ENCODE measurements at places on chromosomes 16 and 17. TPM values are rescaled to one million over a fixed set of nuclear protein-coding genes. Genes with fewer than 3 reads are reported as not detected.
A peak's percentile ranks its signal among the peaks of the same experiment; 100 is the strongest.

KRTAP4-6 gene
- not detected for total RNA-seq

ANKRD40CL gene
- total RNA-seq = 0.36 TPM

CDH11 gene
- 1,116 TPM for total RNA-seq

- H3K4me1 ChIP-seq = peaks cover 18% of the 10 kb centered on the region
- H3K4me3 ChIP-seq = no peak overlapping the region
- no peaks in the 10 kb centered on the region for H3K36me3 ChIP-seq
- no peak overlapping the region for H3K27ac ChIP-seq
- DNase-seq = peak; percentile 64
- no peaks in the 10 kb centered on the region for H3K27me3 ChIP-seq
Measured at GRCh38 chr17:56754523-56755208, 79.1 kb downstream of the C17orf67 start.

- H3K4me3 ChIP-seq = no peak overlapping the region
- no peaks in the 10 kb centered on the region for H3K27me3 ChIP-seq
- DNase-seq = peak; percentile 60
- peaks cover 19% of the 10 kb centered on the region for H3K4me1 ChIP-seq
- H3K27ac ChIP-seq = no peak overlapping the region
Measured at GRCh38 chr17:63442074-63442473, 4.0 kb downstream of the CYB561 start.

DNA sequence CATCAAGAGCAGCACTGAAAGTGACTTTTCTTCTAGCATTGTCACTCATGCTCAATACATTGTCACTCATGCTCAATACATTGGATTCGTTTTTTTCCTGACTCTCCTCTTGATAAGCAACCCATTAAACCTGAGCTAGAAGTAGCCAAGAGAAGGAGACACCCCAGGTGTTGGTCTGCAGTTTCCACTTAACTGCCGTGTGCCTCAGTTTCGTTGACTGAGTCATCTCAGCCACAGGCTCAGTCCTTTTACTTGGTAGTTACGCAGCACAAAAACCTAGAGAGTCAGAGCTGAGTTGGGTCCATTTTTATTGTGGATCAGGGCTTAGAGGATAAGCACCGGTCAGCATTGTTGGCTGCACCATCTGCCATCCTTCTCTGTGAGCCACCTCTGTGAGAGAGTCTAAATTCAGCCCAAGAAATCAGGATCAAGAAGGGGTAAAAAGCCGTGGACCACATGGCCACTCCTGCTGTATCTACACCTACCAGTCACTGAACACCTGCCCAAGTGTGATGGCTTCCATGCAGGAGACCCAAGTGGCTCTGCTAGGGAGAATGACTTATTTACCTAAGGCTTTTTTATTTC, 11.3 kb downstream of the GINS2 start:
- peaks cover 15% of the 10 kb centered on the region for H3K4me1 ChIP-seq
- H3K27me3 ChIP-seq = no peaks in the 10 kb centered on the region
- H3K4me3 ChIP-seq = no peak overlapping the region

- H3K36me3 ChIP-seq = no peaks in the 10 kb centered on the region
- no peak overlapping the region for H3K4me3 ChIP-seq
- no peak overlapping the region for H3K27ac ChIP-seq
Measured at GRCh38 chr17:6495450-6496115, 51.3 kb downstream of the PIMREG start.

DNA sequence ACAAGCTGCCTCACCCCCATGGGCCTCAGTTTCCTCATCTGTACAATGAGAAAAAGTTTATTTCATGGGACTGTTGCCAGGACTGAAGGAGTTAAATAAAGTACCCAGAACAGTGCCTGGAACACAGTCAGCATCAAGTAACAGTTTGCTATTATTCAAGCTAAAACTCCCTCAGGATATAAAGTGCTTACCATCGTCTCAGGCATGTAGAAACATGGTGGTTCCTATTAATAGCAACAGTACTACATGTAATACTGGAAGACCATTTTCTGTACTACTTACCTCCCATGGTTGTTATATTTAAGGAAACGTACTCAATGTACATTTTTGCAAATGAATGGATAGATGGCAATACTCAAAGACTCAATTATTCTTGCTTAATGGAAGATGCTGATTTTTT, 93.4 kb downstream of the NCOR1 start:
- H3K36me3 ChIP-seq = peaks cover 51% of the 10 kb centered on the region
- H3K27me3 ChIP-seq = no peaks in the 10 kb centered on the region
- no peaks in the 10 kb centered on the region for H3K4me1 ChIP-seq
- DNase-seq = no peak
- no peak overlapping the region for H3K27ac ChIP-seq

- peak overlapping the region; percentile 79 for H3K27ac ChIP-seq
- H3K4me1 ChIP-seq = peaks cover 22% of the 10 kb centered on the region
- DNase-seq = peak; percentile 93
- no peaks in the 10 kb centered on the region for H3K27me3 ChIP-seq
- H3K36me3 ChIP-seq = no peaks in the 10 kb centered on the region
- H3K4me3 ChIP-seq = peak overlapping the region; percentile 86
Measured at GRCh38 chr17:15946611-15947120, 1.7 kb downstream of the ADORA2B start.

GRCh38 chr17:4585638-4585994, 1.3 kb downstream of the SMTNL2 start:
- H3K4me1 ChIP-seq = no peaks in the 10 kb centered on the region
- H3K4me3 ChIP-seq = no peak overlapping the region
- H3K36me3 ChIP-seq = no peaks in the 10 kb centered on the region
- peaks cover 43% of the 10 kb centered on the region for H3K27me3 ChIP-seq
- DNase-seq = no peak
- H3K27ac ChIP-seq = no peak overlapping the region

GRCh38 chr17:38748149-38748891, at the start of gene PCGF2:
PCGF2 (minus strand) TSS chr17:38748336; CDS start chr17:38740402, 7,934 bp downstream.
- peaks cover 6% of the 10 kb centered on the region for H3K36me3 ChIP-seq
- peaks cover 40% of the 10 kb centered on the region for H3K4me1 ChIP-seq

GRCh38 chr16:81651758-81652718, 127.1 kb upstream of the PLCG2 start:
- H3K27ac ChIP-seq = no peak overlapping the region
- peaks cover 4% of the 10 kb centered on the region for H3K36me3 ChIP-seq
- no peak for DNase-seq
- H3K4me3 ChIP-seq = no peak overlapping the region

- peaks cover 2% of the 10 kb centered on the region for H3K4me1 ChIP-seq
- no peak overlapping the region for H3K27ac ChIP-seq
- no peak overlapping the region for H3K4me3 ChIP-seq
- DNase-seq = no peak
Measured at GRCh38 chr17:37170881-37171425, 204.8 kb upstream of the C17orf78 start.

GRCh38 chr16:17002565-17002964, 468.2 kb downstream of the XYLT1 start:
- H3K36me3 ChIP-seq = no peaks in the 10 kb centered on the region
- H3K4me1 ChIP-seq = no peaks in the 10 kb centered on the region
- H3K4me3 ChIP-seq = no peak overlapping the region
- no peak for DNase-seq

DNA sequence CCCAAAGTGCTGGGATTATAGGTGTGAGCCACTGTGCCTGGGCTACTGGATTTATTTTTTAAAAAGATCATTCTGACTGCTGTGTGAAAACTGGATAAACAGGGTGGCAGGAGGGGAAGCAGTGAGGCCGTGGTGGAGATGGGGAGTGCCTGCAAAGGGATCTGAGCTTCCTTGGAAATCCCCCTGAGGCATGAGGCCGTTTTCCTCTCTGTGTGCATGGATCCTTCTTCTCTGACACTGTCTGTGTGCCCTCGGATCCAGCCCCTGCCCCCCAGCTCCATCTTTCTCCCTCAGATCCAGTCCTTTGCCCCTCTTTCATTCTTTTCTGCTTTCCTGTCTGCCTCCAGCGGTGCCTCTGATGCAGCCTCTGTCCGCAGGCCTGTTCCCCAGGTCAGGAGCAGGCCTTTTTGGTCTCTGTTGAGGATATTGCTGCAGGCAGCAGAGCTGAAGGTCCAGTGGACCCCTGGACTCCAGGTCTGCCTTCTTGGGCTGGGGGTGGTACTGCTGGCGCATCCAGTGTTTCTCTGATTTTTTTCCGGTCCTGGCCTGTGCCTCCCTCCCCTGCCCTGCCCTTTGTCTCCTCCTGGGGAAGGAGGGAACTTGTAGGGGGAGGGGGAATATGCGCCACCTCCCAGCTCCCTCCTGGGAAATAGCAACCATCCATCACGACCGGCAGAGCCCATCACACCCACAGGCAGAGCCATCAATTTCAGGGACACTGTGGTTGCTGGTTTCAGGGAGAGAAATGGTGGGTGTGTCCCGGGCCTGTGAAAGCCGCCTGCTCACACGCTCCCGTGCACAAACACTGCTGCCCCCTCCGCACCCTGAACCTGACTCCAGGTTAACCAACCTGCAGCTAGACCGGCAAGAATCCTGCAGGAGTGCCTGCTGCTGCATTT, 17.0 kb downstream of the MGAT5B start:
- peaks cover 13% of the 10 kb centered on the region for H3K27me3 ChIP-seq
- H3K27ac ChIP-seq = no peak overlapping the region
- no peaks in the 10 kb centered on the region for H3K4me1 ChIP-seq
- no peaks in the 10 kb centered on the region for H3K36me3 ChIP-seq
- peak; percentile 81 for DNase-seq

GRCh38 chr16:52834736-52835465, 217.8 kb downstream of the CHD9NB start:
- no peak for DNase-seq
- H3K27me3 ChIP-seq = no peaks in the 10 kb centered on the region
- no peak overlapping the region for H3K4me3 ChIP-seq
- H3K4me1 ChIP-seq = no peaks in the 10 kb centered on the region
- H3K27ac ChIP-seq = no peak overlapping the region

- no peak overlapping the region for H3K27ac ChIP-seq
- H3K36me3 ChIP-seq = peaks cover 3% of the 10 kb centered on the region
- peaks cover 19% of the 10 kb centered on the region for H3K4me1 ChIP-seq
Measured at GRCh38 chr17:51107778-51108177, 12.9 kb downstream of the SPAG9 start.
